ENCODE measurements at places on chromosomes 6 and 20.

DNA sequence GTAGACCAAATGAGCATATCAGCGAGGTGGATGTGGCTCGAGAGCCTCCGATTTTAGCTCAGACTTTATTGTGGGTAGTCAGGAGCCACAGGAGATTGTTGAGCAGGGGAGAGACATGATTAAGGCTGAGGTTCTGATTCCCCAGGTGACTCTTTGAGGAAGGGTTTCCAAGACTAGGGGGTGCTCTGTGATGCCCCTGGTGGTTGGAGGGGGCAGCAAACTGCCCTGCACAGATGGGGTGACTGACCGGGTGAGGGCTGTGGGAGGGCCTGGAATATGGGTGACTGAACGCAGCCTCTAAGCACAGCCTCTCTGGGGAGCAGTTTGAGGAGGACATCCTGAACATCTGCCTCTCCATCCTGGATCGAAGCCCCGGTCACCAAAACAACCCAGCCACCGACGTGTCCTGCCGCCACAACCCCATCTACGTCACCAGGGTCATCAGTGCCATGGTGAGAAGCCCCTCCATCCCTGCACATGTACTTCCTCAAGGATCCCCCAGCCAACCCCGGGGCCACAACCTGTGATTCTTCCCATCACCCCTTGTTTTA, 17.0 kb downstream of the TGM6 start:
- no peak for DNase-seq

- DNase-seq: no peak
Observed at GRCh38 chr6:106502559-106502958, 126.7 kb downstream of the RTN4IP1 start.

- no peak for DNase-seq
Observed at GRCh38 chr20:50343125-50343489, 152.5 kb downstream of the CEBPB start.

- no peak for DNase-seq
Observed at GRCh38 chr6:45072016-45072415, 256.1 kb upstream of the RUNX2 start.

DNA sequence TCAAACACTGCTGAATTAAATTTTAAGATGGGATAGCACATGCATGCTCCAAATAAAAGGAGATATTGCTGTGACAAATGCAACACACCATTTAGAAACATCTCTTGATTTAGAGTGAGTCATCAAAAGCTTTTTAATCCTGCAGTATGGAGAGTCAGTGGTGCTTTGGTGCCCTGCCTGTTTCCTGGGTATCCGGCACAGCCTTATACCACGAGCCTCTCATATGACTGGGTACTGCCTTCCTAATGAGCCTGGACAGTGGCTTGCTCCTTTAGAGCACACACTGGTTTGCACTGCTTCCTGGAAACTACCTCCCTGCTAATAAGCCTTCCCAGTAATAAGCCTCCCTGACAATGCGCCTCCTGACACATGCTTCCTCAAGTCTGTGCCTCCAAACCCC, 65.3 kb upstream of the KCNK16 start:
- no peak for DNase-seq

- DNase-seq: no peak
Observed at GRCh38 chr6:34592208-34592952, 36.3 kb upstream of the SPDEF start.
